ENCODE measurements at places on chromosomes 3 and 15.

DNA sequence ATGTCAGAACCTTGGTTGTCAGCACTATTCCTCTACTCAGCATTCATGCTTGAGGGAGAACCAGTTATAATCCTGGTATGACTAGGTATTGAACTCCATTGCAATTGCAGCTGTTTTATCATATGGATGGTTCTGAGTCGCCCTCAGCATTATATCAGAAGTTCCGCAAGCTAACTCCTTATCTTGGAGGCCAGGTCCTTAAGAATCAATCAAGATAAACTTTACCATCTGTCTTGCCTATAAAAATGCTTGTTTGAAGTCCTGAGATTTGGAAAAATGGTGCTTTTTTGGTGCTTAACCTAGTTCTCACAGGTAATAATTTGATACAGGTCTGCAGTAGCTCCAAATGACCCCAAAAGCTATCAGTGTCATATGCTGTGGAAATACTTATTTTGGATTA lies 16.3 kb upstream of the PLSCR1 start:
- DNase-seq = no peak

GRCh38 chr15:44790215-44790614 lies 53.9 kb downstream of the TRIM69 start:
- no peak for DNase-seq

GRCh38 chr3:26049951-26050350 lies 260.1 kb downstream of the OXSM start:
- DNase-seq = no peak

- DNase-seq = no peak
These were observed 193.3 kb downstream of the CD47 start for GRCh38 chr3:107897471-107898061.

DNA sequence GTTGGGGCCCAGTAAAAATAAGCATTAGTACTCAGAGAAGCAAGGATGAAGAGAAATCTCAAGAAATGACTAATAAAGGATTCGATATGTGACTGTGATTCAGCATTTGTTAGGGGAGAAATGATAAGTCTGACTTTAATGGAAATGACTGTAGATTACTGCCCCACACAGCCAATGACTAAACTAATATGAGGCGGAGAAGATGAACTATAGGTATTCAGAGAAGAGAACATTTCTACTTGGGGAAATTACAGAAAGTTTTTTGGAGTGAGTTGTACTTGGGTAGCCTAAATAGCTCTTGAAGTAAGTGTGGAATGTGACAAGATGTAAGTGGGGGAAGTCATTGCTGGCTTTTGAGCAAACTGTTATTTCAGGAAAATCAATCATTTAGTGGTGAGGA lies 380.0 kb downstream of the PDCD6IP start:
- no peak for DNase-seq

DNA sequence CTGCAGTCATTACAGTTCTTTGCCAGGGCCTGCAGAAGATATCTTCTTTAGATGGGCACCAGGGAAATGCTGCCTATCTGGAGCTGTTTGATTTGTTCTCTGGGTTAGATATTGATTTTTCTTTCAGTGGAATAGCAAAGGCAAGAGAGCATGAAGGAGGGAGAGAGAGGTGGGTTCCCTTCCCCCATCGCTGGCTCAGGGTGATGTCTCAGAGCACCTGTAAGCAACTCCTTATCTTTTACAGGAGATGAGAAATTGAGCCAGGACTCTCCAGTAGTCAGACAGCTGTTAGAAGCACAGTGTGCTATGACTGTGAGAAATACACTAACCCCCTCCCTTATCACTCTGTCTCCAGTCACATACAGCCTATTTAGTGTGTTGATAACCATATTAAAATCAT lies 89.3 kb upstream of the SLC24A5 start:
- no peak for DNase-seq

- no peak for DNase-seq
These were observed 651 bp downstream of the PLCD1 start for GRCh38 chr3:38028621-38029361.

GRCh38 chr3:89314454-89315098 lies 207.2 kb downstream of the EPHA3 start:
- DNase-seq = peak; percentile 61

- DNase-seq = no peak
These were observed 35.5 kb downstream of the DUT start for GRCh38 chr15:48366584-48367312.

- no peak for DNase-seq
These were observed 47.8 kb downstream of the THBS1 start for GRCh38 chr15:39628546-39629257.

- DNase-seq = no peak
These were observed 142.2 kb upstream of the SATB1 start for GRCh38 chr3:18567293-18567692.

GRCh38 chr3:173065543-173065981 lies 75.5 kb downstream of the SPATA16 start:
- DNase-seq = no peak

DNA sequence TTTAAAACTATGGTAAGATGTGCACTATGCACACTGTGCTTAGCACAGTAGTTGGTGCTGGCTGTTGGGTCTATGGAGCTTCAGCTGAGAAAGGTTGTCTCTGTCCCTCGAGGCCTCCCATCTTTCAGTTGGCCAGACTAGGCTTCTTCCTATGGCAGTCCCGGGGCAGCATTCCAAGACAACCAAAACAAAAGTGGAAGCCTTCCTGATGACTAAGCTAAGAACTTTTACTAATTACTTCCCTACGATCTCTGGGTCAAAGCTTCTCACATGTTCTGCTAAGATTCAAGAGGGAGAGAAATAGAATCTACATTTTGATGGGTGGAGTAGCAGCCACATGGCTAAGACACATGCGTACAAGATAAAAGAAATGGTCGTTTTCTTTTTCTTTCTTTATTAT lies 342.8 kb downstream of the TUSC7 start:
- DNase-seq = no peak

DNA sequence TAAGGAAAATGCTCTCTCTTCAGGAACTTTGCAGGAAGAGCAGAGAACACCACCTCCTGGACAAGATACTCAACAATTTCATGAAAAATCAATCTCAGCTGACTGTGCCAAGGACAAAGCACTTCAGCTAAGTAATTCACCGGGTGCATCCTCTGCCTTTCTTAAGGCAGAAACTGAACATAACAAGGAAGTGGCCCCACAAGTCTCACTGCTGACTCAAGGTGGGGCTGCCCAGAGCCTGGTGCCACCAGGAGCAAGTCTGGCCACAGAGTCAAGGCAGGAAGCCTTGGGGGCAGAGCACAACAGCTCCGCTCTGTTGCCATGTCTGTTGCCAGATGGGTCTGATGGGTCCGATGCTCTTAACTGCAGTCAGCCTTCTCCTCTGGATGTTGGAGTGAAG lies 200.5 kb downstream of the AKAP13 start:
- no peak for DNase-seq
